ENCODE measurements at places on chromosomes 1 and 21.

GRCh38 chr1:233143241-233143640 is 152.3 kb downstream of the PCNX2 start:
- DNase-seq, result no peak

- DNase-seq, result no peak
These were observed 97.9 kb upstream of the RAB3GAP2 start for GRCh38 chr1:220370041-220370700.

GRCh38 chr1:86887479-86888162 is 26.3 kb downstream of the SELENOF start:
- no peak for DNase-seq

DNA sequence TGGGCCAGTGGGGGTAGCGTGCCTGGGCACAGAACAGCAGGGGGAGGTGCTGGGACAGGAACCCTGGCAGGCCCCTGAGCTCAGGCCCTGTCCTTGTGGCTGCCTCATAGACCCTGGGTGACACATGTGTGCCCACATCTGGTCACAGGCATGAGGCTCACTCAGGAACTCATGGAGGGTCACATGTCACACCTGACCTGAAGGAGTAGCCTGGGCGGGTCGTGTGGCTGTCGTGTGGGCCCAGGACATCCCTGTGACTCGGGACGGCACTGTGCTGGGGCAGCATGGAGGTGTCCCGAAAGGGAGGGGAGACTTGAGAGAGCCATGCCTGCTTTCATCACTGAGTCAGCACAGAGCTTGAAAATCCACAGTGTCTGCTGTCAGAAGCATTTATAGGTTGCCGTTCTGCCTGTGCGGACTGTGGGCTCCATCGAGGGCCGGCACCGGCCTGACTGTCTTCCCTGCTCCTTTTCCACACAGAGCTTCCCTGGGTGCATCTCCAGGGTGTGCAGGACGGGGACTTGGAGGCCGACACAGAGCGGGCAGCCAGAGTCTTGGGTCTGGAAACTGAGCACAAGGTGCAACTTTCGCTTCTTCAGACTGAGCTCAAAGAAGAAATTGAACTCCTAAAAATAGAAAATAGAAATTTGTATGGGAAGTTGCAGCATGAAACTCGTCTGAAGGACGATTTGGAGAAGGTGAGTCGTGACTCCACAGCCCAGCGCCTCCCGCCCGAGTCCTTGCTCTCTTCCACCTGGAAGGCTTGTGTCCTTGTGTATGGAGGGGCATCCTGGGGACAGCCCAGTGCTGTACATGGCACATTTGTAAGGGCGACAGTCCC is 32.8 kb downstream of the PCNT start:
- no peak for DNase-seq

GRCh38 chr1:159089184-159089791 is 12.7 kb upstream of the AIM2 start:
- DNase-seq, result no peak

DNA sequence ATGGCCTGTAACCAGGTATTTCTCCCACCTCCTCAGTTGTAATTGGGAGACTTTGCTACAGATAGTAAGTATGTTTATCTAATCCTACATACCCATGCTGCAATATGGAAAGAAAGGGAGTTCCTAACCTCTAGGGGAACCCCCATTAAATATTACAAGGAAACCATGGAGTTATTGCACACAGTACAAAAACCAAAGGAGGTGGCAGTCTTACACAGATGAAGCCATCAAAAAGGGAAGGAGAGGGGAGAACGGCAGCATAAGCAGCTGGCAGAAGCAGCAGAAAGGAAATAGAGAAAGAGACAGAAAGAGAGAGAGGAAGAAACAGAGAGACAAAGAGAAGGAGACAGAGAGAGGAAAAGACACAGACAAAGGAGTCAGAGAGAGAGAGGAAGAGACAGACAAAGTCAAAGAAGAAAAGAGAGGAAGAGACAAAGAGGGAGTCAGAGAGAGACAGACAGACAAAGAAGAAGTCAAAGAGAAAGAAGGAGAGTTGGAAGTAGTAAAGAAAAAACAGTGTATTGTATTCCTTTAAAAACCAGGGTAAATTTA is 142.9 kb downstream of the FASLG start:
- no peak for DNase-seq

DNA sequence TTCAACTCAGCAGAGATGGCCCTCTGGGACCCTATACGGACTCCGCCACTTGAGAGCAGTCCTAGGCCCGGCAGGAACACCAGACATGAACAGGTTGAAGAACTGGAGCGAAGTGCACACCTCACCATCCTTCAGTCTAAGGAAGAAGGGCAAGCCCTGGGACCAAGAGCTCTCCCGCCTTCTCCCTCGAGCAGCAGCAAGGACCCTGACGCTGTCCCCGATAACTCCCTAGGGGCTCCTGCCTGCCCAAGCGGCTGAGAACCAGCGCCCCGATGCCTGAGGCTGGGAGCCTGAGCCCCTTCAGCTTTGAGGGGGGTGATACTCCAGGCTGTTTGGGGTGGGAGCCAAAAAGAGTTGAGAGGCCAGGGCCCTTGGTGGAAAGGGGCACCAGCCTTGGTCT is 10.2 kb downstream of the TMEM81 start:
- DNase-seq, result no peak

DNA sequence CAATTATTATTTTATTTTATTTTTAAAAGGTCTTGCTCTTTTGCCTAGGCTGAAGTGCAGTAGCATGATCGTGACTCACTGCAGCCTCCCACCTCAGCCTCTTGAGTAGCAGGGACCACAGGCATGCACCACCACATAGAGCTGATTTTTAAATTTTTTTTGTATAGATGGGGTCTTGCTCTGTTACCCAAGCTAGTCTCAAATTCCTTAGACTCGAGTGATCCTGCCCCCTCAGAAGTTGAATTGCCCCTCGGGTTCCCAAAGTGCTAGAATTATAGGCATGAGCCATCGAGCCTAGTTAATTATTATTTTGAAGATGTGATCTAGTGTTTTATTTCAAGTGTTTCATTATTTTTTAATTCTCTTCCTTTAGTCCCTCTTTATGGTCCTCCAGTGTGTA is 12.2 kb downstream of the MSH4 start:
- DNase-seq, result no peak

- DNase-seq, result no peak
These were observed 250.8 kb downstream of the KCNJ6 start for GRCh38 chr21:37665230-37666024.

- DNase-seq, result no peak
These were observed 56.8 kb upstream of the LYST start for GRCh38 chr1:235923466-235924021.

DNA sequence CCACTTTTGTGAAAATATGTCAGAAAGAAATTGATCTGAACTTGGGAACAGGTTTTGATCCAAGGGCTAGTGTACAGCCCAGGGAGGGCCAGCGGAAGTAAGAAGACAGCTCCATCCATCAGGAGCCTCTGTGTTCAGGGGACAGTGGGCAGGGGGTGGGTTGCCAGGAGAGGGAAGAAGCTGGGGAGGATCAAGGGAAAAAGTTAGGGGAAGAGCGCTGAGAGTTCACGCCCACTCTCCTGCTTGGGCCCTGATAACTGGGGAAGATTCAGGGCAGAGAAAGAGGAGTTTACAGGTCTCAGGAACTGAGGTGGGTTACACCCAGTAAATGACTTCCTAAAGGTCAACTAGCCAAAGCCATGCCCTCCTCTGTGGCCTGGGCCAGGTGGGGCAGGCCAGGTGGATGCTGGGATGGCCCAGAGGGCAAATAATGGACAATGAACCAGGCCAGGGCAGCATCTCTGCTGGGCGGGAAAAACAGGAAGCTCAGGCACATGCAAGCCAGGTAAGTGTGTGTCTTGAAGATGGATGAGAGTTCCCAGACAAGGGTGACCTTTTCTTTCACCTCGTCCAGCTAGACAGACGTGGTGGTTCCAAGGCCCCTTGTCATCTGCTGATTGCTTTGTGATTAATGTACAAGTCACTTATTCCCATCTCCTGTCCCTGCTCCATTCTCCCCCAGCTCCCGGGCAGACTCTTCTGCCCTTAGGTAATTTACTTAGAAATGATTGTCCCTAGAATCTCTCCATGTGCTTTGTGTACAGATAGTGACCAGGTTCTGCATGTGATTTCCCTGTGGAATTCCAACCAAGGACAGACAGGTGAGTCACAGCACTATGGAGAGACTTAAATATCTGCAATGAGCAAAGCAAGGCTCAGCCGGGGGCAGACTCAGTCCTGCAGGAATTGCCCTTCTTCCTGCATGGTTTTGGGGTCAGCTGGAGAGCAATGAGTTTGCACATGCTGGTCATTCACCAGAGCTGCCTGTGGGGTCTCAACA is 57.0 kb downstream of the MDM4 start:
- DNase-seq, result no peak

GRCh38 chr1:106717591-106717990 is 338.9 kb upstream of the PRMT6 start:
- no peak for DNase-seq

DNA sequence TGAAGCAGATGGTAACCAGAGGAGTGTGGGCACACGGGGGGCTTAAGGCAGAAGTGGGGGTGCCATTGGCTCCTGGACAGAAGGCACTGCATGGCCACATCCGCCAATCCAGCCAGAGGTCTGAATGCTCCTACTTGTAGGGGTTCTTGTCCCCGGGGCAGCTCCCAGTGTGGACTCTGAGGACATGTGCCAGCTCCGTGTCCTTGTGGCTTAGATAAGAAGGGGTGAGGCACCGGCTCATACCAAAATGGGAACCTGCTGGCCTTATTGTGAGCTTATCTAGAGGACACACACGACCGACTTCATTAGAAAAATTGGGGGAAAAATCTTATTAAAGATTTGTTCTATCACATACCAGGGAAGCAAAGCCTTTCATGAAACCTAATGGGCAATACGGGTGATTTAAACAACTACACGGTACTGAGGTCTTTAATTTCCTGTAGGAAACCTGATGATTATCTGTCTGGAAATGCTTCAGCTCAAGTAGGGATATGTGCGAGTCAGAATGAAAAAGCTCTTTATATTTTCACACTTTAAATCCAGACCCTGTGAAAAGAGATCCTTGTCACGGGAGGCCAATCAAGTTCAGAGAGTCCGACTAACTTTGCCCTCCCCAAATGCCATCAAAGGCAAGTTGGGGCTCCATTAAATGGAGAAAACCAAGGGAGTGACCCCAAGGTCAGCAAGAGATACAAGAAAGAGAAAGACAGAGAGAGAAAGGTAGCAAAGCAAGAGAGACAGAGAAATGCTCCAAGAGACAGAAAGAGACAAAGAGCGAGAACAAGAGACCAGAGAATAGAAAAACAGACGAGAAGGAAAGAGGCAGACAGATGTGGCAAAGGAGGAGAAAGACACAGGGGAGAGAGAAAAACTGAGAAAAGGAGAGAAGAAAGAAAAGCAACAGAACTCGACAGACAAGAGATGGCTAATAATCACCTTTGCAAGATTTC is 14.1 kb upstream of the KCNN3 start:
- no peak for DNase-seq

DNA sequence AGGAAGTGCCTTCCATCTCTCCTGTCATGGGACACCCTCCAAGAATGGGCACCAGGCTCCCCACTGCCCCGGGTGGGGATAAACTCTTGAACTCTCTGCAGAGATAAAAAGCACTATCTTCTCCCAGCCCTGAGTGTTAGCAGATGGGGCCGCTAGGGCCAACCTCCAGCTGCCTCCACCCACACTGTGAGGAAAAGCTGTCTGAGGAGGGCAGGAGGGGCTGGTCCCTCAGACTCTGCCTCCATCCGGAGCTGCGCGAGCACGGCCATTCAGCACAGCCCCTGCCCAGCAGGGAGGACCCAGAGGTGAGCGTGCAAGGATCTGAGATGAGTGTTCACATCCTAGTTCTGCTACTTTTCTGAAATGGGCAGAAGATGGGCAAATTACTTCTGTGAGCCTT is 51.8 kb upstream of the TRABD2B start:
- no peak for DNase-seq

DNA sequence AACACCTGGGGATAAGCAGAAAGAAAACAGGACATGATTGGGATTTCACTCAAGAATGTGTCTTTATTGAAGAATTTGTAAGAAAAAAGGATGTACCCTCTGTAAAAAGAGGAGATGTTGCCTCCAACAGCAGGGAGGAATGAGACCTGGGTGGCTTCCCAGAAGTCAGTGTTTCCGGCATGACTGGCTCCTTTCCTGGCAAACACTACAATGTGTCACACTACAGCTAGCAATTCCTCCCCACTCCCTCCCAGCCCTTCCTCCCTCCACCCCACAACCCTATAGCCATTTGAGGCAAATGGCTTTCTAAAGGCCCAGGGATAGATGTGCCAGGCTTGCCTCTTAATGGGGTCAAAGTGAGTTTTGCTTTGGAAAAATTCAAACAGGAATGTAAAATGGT is 11.5 kb upstream of the COL8A2 start:
- DNase-seq, result no peak

GRCh38 chr1:183996396-183996795 is 41.1 kb downstream of the COLGALT2 start:
- no peak for DNase-seq

DNA sequence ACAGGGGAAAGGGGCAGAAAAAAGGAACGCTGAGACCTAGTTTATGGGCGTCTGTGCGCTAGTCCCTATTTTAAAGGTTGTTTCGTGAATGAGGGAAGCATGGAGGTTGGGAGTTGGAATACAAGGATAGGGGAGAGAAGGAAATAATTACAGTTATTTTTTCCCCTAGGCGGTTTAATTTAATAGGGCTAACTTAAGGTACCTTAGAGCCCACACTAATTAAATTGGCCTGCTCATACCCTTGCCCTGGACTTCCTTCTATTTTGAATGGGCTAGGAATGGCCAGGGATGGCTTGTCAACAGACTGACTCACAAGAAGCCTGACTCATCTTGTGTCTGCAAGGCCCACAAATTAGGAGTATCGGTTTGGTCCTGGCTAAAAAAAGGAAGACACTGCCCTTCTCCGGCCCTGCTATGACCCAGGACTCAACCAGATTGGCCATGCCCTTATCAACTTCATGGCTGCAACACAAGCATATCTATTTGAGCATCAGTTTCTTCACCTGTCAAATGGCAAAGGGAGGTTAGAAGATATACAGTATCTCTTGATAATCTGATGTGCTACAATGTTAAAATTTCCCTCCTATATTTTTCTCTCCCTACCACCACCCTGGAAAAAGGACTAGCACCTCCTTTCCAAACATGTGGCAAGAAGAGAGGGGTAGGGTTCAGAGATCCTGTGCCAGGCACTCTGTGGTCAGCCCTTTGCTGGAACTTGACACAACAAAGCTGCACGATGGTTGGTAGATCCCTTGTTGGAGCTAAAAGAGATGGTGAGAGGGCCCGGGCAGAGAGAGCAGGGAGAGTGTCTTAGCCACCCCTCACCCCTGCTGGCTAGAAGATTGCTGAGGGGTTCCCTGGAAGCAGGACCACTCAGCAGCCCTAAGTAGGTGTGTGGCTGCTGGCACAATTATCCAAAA is 2.2 kb upstream of the SSBP3 start:
- DNase-seq, result no peak

- DNase-seq, result no peak
These were observed 85.2 kb downstream of the ARHGEF10L start for GRCh38 chr1:17624611-17625233.

GRCh38 chr1:35717911-35718476 is 690 bp downstream of the C1orf216 start:
- DNase-seq, result no peak

DNA sequence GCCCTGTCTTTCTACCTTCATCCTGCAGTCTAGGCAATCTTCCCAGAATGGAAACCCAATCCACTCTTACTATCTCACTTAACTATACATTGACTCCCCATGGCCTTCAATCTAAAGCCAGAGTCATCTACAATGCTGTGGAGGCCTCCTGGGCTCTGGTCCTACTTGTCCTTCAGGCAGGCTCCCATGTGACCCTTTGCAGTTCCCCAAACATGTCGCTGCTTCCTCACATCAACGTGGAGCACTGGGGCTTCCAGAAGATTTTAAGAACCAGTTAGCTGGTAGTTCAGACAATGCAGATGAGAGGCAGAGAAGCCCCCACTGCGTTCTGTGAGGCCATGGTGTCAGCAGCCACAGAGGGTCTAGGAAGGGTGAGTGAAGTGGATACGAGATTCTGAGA is 18.6 kb downstream of the LYPD8 start:
- DNase-seq, result no peak

- no peak for DNase-seq
These were observed 17.4 kb downstream of the FMO1 start for GRCh38 chr1:171265686-171266085.

Data from stimulated activated CD4-positive, alpha-beta T cell treated with anti-CD3 and anti-CD28 coated beads, Interleukin-1b, Interleukin-23, amount 100 ng/mL, for 24 hours (primary cell).